ENCODE measurements at places on chromosomes 6 and 20. TPM values are rescaled to one million over a fixed set of nuclear protein-coding genes. Genes with fewer than 3 reads are reported as not detected.

RAET1L gene
- not detected for total RNA-seq

ZNF334 gene
- total RNA-seq: 1.4 TPM

TUBB1 gene
- total RNA-seq: not detected

- H3K27me3 ChIP-seq: no peaks in the 10 kb centered on the region
- H3K36me3 ChIP-seq: no peaks in the 10 kb centered on the region
- no peak overlapping the region for H3K27ac ChIP-seq
- no peak overlapping the region for H3K4me3 ChIP-seq
- no peak for DNase-seq
- H3K4me1 ChIP-seq: no peaks in the 10 kb centered on the region
Observed at GRCh38 chr6:68368845-68369244, 266.2 kb upstream of the ADGRB3 start.

- peaks cover 6% of the 10 kb centered on the region for H3K27me3 ChIP-seq
- H3K27ac ChIP-seq: no peak overlapping the region
- peaks cover 6% of the 10 kb centered on the region for H3K36me3 ChIP-seq
- DNase-seq: no peak
- peaks cover 7% of the 10 kb centered on the region for H3K4me1 ChIP-seq
Observed at GRCh38 chr6:170417881-170418280, 111.3 kb downstream of the FAM120B start.

FAM229B gene
- total RNA-seq: 28.3 TPM

CD24 gene
- not detected for total RNA-seq

DNA sequence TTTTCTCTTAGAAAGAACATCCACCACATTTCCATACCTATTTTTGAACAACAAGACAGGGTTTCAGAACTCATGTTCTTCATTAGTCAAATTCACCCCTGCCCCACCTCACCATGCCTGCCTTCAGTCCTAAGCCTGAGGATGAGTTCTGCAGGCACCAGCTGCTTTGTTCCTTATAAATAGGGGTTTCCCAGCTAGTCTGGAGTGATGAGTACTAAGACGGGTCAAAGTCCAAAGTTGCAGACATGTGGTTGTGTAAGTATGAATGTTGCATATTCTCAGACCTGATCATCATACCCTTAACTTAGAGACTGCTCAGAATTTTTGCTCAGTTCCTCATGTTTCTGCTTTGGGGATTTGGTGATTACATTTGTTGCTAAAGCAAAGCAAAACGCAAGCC lies 257.7 kb upstream of the CDYL start:
- H3K36me3 ChIP-seq: peaks cover 7% of the 10 kb centered on the region
- DNase-seq: peak; percentile 60
- H3K27me3 ChIP-seq: peaks cover 8% of the 10 kb centered on the region
- no peak overlapping the region for H3K27ac ChIP-seq
- no peak overlapping the region for H3K4me3 ChIP-seq
- peaks cover 33% of the 10 kb centered on the region for H3K4me1 ChIP-seq

- no peak overlapping the region for H3K4me3 ChIP-seq
- no peak for DNase-seq
- no peak overlapping the region for H3K27ac ChIP-seq
- peaks cover 23% of the 10 kb centered on the region for H3K27me3 ChIP-seq
Observed at GRCh38 chr20:19212821-19213502, 520 bp downstream of the SLC24A3 start.

DNA sequence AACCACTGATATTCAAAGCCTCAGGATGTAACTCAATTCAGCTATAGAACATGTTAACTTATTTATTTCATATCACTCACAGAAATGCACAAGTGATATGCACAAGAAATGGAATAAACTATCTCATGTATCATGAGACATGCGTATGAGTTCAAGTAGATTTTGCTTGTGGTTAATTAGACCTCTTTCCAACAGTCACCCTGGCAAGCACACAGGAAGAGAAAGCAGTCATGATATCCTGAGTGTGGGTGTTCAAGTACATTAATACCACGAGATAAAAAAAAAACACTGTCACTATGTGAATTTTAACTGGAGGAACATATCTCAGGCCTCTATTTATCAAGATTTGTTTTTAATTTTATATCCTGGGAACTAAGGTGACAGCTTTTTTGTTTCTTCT lies 64.2 kb downstream of the LAMP5 start:
- H3K4me3 ChIP-seq: no peak overlapping the region
- no peaks in the 10 kb centered on the region for H3K36me3 ChIP-seq

VSX1 gene
- not detected for total RNA-seq

- no peaks in the 10 kb centered on the region for H3K27me3 ChIP-seq
- no peak overlapping the region for H3K27ac ChIP-seq
- no peak for DNase-seq
- H3K4me3 ChIP-seq: no peak overlapping the region
Observed at GRCh38 chr20:34282041-34282440, 21.1 kb downstream of the AHCY start.

GABRR2 gene
- total RNA-seq: 0.10 TPM

DNA sequence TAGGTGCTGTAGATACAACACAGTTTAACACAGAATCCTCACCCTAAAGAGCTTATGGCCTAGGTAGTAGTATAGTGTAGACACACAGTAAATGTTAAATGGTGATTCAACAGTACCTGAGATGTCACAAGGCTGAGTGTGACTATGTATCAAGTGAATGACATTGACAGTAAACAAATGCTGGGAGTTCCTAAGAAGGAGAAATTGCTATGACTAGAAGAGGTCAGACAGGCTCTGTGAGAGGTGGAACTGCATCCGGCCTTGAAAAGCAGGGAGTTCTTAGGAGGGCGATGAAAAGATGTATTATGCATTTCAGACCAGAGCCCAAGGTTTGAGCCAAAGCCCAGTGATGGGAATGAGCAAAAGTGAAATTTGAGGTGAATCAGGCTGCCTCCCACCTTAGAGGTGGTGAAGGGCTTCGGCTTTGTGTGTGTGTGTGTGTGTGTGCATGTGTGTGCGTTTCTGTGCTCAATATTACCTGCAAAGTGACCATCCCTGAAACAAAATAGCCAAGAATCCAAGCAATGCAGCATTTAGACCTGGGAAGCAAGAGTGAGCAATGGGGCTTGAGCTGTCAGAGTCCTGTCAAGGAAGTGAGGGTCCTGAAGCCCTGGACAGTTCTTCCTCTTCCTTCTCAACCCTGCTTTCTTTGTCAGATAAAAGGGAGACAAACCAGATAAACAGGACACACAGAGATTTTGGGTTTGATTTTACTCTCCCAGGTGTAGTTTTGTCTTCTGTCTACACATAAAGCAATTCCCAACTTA lies 32.3 kb upstream of the CITED2 start:
- peak overlapping the region; percentile 86 for H3K27ac ChIP-seq
- DNase-seq: no peak
- H3K4me3 ChIP-seq: peak overlapping the region; percentile 56
- H3K4me1 ChIP-seq: peaks cover 51% of the 10 kb centered on the region
- no peaks in the 10 kb centered on the region for H3K27me3 ChIP-seq
- H3K36me3 ChIP-seq: peaks cover 4% of the 10 kb centered on the region

DNA sequence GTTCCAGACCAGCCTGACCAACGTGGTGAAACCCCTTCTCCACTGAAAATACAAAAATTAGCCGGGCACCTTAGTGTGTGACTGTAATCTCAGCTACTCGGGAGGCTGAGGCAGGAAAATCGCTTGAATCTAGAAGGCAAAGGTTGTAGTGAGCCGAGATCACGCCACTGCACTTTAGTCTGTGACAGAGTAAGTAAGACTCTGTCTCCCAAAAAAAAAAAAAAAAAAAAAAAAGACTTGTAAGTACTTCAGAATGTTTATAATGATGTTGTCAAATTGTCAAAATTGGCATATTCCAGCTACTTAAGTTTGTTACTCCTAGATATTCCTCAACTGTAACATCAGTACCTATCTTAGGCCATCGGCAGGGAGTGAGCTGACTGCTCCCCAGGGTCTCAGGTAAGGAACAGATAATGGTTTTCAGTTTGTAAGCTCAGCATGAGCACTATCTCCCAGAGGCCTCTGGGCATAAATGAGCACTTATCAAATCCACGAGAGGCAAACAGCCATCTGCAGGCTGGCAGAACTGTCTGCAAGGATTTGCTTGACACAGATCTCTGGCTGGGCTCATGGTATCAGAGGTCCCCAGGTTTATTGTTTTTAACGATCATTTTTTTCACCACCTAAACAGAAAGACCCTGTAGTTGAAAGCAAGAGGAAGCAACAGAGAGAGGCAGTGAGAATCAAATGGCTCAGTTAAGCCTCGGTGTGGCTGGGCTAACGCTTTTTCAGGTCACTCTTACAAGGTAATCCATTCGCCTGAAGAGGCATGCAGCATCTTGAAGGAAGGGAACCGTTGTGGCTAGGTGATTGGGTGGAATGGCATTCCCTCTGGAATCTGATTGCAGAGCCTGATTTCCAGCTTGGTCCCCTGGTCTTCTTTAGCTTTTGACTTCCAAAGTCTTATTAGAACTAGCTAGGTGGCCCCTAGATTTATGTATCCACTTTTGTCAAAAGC lies 115.9 kb downstream of the LY86 start:
- no peak for DNase-seq
- no peak overlapping the region for H3K27ac ChIP-seq
- no peaks in the 10 kb centered on the region for H3K36me3 ChIP-seq
- H3K27me3 ChIP-seq: peaks cover 13% of the 10 kb centered on the region
- peaks cover 14% of the 10 kb centered on the region for H3K4me1 ChIP-seq

GRCh38 chr6:166529586-166529985 lies 56.9 kb downstream of the RAMACL start:
- no peak overlapping the region for H3K27ac ChIP-seq
- DNase-seq: no peak
- H3K27me3 ChIP-seq: peaks cover 3% of the 10 kb centered on the region
- peaks cover 9% of the 10 kb centered on the region for H3K36me3 ChIP-seq

DNA sequence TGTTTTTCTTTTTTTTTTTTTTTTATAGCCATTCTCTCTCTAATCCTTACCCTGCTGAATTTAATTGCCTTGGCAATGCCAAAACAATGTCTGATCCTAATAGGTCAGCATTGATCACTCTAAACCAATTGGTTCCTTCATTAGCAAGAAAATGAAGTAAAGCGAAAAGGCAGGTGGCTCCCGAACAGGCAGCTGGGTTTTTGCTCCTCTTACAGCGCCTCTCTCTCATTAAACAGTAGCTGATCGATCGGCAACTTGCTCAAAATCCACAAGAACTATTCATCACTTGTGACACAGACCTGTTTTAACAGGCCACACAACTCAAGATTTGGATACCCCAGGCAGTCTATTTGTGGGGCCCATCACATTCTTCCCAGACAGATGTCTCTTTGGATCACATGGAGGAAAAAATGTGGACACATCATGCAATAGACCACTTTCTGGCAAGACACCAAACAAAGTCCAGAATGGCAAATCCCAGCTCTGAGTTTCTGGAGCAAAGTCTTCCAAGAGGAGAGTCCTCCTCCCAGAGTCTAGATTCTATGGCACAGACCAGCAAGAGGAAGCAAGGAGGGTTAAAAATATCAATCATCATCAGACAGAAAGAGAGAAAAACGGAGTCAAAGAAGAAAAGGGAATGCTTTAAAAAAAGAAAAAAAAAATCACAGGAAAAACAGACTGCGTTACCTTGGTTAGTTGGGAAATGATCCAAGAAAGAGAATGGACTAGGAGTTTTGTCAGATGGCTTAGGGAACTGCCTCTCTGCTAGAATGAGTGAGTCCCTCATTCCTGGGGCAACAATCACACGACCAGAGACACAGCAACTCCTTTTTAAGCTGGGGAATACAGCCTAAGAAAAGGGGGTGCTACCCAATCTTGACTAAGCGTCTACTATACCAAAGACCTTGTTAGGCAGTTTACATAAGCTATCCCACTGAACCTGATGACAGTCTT lies 247.8 kb downstream of the BTBD9 start:
- H3K4me3 ChIP-seq: peak overlapping the region; percentile 15
- H3K27ac ChIP-seq: peak overlapping the region; percentile 88
- H3K27me3 ChIP-seq: no peaks in the 10 kb centered on the region
- peaks cover 52% of the 10 kb centered on the region for H3K4me1 ChIP-seq

NKX2-2 gene
- not detected for total RNA-seq

DNA sequence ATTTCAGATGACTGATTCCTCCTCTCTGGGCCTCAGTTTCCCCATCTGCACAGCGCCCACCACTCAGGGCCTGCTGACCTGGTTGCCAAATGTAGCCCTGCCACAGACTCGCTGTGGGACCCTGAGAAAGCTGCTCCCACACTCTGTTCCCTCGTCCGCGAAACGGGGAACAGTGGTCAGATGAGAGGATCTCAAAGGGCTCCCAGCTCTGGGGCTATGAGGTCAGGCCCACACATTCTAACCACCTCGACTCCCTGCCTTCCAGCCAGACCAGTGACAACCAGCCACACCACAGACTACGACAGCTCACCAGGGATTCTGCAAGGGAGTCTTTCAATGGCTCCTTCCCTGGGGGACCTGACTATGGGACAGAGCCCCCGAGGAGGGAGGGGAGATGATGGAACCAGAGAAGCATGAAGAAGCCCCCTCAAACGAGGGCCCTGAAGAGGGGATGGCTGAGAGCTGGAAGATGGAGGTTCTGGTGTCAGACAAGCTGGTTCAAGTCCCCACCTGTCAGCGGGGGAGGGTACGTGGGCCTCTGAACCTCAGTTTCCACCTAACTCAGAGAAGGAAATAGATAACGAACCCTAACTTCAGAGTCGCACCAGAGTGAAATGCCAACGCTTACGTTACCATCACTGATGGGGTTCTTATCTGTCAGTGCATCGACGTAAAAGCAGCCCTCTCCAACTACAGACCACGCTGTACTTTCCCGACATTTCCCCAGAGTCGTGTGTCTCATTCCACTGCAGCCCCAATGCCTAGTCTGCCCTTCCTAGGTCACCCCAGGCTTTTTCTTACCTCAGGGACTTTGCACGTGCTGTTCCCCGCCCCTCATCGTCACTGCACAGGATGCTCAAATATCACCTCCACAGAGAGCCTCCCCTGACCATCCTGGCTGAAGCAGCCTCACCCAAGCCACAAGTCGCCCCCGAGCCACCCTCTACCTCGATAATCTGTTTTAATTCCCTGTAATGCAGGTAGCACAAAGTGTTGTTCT lies 60.5 kb downstream of the PREX1 start:
- no peak overlapping the region for H3K27ac ChIP-seq
- no peak for DNase-seq
- peaks cover 5% of the 10 kb centered on the region for H3K4me1 ChIP-seq
- H3K36me3 ChIP-seq: no peaks in the 10 kb centered on the region
- no peak overlapping the region for H3K4me3 ChIP-seq

DNA sequence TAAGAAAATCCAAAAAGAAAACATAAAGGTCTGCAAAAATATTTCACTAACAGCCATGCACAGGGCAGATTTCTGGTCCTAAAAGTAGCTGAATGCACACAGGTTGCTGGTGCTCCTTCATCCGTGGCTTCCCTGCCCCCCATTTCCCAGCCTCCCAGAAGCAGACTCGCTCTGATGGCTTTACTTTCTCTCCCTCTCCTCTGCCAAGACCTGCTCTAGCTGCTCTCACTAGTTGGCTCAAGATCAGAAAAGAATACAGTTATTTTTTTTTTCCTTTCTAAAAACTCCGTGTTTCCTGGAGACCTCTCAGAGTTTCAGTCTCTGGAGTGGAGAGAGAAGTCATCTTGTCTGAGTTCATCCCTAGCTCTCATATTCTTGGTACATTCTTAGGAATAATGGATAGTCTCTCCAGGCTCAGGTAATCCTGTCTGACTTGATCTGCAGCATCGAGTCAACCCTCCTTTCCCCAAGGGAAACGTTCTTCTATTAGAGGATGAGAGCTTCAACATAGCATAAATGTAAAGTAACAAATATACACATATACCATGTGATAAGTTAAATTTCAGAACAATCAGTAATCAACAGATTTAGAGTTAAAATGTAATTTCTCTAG lies 214.2 kb downstream of the TBC1D7 start:
- peaks cover 4% of the 10 kb centered on the region for H3K27me3 ChIP-seq
- H3K36me3 ChIP-seq: no peaks in the 10 kb centered on the region
- H3K4me1 ChIP-seq: no peaks in the 10 kb centered on the region
- H3K27ac ChIP-seq: no peak overlapping the region

All from HFFc6 (cell line).